Parietal lobe (tissue), 2 donors: ENCODE measurements at places on chromosomes 1 and 21. TPM values are rescaled to one million over a fixed set of nuclear protein-coding genes. Genes with fewer than 3 reads are reported as not detected.

The CD34 gene
- total RNA-seq, result 2.5 TPM

The EVA1C gene
- total RNA-seq, result 2.8 TPM

The AQP10 gene
- not detected for total RNA-seq

The COL8A2 gene
- total RNA-seq, result 0.94 TPM

The KIAA1614 gene
- 4.4 TPM for total RNA-seq

The FCRL2 gene
- total RNA-seq, result not detected

The IPP gene
- 11.6 TPM for total RNA-seq
